Putamen (tissue), 1 donor: ENCODE measurements at places on chromosomes 3 and 15.

GRCh38 chr3:114338651-114339357 lies 45.0 kb downstream of the TIGIT start:
- DNase-seq: no peak

DNA sequence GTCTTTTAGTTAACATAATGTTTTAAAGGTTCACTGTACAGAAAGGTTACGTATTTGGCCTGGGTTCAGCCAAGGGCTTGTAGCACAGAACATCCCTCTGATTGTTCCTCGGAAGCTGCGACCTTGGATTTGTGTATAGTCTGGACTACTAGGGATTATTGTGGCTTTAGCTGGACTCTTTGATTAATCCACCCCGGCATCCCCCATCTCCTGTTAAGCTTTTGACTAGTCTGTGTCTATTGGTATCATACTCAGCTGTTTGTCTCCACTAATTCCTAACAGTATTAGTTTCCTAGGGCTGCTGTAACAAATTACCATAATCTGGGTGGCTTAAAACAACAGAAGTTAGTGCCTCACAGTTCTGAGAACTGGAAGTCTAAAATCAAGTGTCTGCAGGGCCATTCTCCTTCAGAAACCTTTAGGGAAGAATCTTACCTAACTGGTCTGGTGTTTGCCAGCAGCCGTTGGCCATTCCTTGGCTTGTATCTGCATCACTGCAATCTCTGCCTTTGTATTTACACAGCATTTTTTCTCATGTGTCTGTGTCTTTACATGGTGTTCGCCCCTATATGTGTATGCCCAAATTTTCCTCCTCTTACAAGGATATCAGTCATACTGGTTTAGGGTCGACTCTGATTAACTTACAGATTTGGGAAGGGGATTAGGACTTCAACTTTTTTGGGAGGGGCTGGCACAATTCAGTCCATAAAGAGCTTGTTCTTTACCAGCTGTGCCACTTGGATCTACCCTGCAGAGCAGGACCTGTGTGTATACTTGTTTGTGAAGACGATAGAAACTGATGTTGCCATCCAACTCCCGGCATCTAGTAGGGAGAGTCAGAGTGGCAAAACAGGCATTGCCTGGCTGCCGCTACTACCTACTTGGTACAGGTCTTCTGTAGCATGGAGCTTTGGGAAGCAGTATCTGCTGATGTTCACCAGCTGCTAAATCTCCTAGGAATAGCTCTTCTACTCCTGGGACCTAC lies 117.8 kb downstream of the UBE2E2 start:
- DNase-seq: no peak

DNA sequence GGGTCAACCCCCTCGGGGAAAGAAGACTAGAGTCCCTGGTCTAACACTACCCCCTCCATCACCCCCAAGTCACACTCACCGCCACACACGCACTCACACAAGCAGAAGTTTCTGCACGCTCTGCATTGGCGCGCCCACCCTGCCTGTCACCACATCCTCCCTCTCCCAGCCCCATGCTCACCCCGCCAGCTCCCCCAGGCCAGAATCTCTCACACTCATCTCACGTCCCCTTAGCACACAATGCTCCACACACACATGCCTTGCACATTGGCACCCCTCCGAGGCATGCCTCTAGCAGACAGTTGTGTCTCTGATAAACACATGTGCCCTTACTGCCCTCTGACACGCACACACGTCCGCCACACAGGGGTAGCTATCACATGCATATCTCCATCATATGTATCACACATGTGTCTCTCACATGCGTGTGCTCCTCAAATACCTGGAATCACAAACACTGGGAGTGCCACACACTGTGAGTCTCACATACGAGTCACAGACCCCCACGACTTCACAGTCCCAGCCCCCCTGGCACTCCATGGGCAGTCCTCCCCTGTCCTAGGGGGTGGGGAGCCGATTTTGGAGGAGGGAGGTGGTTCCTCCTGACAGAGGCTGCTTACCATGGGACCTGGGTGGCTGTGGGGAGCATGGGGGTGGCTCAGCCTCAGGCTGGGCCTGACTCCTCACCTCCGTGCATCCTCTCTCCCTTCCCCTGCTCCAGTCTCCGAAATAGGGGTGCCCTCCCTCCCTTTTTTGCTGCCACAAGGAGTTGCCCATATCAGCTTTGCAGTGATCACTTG lies 898 bp downstream of the FBLN2 start:
- no peak for DNase-seq

DNA sequence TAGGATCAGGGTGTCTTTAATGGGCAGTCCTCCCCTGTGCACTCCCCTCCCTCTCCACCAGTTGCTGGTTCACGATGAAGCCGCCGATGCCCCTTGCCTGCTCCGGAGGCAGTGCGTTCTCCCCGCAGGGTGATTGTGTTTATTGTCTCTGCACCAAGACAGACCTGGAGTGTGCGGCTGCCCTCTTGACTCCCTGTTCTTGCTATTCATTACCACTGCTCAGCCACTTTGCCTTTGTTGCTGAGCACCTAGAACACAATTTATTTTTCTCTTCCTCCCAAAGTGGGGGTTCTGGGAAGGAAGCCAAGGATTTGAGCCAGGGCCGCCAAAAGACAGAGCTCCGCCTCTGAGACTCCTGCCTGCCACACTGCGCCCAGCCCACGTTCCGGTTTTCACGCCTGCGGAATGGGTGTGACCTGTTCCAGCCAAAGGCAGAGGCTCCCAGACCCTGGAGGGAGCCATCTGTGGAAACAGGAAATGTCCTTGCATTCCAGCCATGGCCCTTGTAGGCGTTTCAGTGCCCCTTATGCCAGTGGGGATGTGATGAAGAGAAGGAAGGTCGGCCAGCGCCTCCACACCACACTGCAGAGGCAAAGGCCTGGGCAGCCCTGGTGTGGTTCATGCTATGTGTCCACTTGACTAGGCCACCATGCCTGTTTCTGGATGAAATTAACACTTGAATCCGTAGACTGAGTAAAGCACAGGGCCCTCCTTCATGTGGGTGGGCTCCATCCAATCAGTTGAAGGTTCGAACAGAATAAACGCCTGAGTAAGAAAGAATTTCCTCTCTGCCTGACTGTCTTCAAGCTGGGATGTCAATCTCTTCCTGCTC lies 85.8 kb downstream of the HMG20A start:
- no peak for DNase-seq

DNA sequence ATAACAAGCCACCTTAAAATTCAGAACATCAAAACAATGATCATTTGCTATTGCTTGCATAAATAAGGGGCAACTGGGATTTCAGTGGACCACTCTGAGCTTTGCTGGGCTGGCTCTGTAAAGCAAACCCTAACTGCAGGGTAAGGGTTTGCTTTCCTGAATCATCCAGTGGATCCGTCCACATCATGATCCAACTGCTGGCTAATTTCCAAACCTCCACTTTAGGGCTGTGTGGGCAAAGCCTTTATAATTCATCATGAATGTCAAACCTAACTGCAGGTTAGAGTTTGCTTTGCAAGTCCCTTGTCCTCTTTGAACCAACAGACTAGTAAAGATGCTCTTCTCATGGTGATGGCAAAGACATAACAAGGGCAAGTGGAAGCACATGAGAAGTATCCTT lies 76.1 kb downstream of the SYNPR start:
- no peak for DNase-seq

GRCh38 chr3:194135806-194136518 lies at the start of gene HES1:
Gene HES1 (plus strand): TSS chr3:194136148. CDS start chr3:194136381, 233 bp downstream.
- peak; percentile 82 for DNase-seq

GRCh38 chr3:191566469-191566868 lies 105.5 kb downstream of the PYDC2 start:
- DNase-seq: no peak

DNA sequence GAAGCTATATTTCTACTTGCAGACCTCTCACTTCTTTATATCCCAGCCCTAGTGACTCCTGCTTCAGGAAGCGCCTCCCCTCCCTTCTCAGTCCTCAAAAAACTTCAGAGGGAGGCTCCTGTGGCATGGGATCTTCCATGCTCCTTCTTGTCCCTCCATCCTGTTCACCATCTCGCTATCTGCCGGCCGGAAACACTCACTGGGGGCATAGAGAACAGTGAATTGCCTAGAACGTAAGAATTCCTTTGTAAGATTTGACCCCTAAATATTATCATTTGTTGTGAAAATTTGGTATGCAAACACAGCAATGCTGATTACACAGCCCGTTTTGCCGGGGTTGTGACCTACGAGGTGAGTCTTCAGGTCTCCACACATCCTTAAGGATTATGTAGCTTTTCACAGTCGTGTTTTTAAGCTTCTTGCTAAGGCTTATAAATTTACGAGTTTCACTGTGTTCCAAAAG lies 218.7 kb upstream of the ATP10A start:
- no peak for DNase-seq

DNA sequence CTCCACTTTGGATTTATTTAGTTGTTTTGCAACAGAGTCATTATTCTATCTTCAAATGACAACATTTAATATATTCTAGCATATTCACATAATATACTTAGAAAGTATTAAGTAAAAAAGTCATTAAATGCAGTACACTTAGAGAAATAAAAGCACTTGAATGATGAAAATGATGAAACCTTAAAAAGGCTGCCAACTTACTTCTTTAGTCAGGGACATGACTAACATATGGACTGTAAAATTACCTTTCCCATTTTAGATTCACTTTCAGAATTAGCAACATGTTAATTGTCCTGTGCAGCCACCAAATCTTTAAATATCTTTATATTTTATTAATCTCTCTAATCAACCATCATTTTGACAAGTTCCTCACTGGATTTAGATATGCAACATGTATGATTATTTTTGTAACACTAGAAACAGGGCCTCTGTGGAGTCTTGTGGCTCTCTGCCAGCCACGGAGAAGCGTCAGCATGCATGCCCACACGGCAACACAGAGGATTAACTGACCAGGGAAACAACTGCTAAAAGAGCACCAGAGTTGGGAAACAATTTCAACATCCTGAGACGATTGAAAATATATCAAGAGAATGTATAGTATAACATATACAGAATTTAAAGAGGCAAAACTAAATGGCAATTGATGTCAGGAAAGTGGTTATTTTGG lies 95.7 kb downstream of the ANO10 start:
- DNase-seq: no peak

DNA sequence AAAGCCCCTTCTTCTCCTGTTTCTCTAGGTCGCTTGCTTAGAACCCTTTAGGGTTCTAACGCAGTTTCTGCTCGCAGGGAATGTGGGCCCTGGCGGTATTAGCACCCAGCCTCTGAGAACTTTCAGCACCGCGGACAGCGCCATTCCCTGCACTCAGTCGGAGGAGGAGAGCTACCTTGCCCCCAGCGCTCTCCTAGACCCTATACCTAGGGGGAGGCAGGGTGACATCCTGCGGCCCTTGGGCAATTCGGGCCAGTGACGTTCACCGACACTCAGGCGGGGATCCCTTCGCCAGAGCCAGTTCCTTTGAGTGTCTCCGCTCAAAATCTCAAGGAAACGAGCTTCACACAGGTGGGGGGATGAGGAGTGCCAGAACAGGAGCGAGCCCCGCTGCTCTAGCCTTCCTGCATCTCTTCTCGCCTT lies 1.3 kb downstream of the SLC7A14 start:
- peak; percentile 49 for DNase-seq

- DNase-seq: no peak
These were observed 14.1 kb downstream of the ACKR2 start for GRCh38 chr3:42823351-42823750.

- no peak for DNase-seq
These were observed 233.4 kb downstream of the FEZF2 start for GRCh38 chr3:62139957-62140356.

DNA sequence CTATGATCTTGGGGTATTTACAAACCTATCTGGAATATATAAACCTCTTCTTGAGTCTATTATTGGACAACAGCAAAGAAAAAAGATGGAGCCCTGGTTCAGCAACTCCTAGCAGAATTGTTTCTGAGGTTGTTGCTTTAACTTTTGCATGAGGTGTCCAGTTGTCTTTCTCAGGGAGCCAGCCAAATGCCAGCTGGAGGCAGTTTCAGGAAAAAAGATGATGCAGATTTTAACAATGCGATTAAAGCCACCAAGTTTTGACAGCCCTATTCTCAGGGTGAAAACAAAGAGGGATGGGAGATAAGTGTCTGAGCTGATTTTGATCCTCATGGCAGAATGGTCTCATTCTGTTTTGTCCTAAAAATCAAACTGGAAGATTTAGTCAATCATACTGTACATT lies 181.6 kb upstream of the RASGRP1 start:
- DNase-seq: no peak

GRCh38 chr3:14335774-14336748 lies 66.3 kb upstream of the SLC6A6 start:
- DNase-seq: no peak

DNA sequence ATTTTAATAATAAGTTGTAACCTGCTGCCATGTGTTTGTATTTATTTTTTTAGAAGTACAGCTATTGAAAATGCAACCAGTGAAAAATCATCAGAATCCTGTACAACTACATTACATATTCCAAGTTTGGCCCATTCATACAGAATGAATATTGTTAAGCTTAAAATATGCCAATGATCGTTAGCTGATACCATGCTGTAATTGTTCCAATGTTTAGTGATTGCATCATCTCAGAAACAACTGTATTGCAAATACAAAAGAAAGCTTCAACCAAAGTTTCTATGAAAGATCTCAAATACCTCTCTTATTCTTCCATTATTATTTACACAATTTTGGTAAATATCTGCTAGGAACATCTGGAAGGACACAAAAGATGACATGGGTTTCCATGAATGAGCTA lies 51.6 kb upstream of the ALCAM start:
- DNase-seq: no peak

- DNase-seq: no peak
These were observed 42.7 kb upstream of the TFRC start for GRCh38 chr3:196124608-196125007.

GRCh38 chr15:78740904-78741274 lies 70.4 kb downstream of the ADAMTS7 start:
- DNase-seq: no peak

GRCh38 chr3:128787256-128788253 lies 61.6 kb downstream of the RAB7A start:
- no peak for DNase-seq

DNA sequence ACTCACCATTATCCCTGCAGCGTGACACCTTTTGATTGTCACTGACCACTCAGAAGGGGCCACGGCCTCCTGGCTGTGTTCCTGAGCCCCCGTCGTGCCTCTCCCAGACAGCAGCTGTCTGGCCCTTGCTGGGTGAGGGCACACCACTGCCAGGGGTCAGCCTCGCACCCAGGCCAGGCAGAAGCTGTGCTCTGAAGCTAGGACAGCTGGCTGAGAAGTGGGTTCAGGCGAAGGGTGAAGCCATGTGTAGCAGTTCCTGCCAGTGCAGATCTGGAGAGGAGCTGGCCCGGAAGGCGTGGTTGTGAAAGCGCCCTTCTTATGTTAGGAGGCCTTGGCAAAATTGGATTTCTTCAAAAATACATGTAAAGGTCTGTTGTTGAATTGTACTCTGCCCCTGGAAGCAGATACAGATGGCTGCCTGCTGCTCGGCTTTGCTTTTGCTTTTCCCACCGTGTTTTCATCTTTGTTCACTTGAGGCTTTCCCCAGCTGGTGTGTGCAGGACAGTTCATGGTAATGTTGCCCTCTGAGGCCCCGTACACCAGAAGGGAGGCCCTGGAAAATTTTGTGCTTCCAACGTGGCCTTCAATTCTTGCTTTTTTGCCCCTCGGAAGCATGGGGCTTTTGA lies 49.1 kb downstream of the KLHL25 start:
- no peak for DNase-seq
